ENCODE measurements at places on chromosomes 12 and 14. TPM values are rescaled to one million over a fixed set of nuclear protein-coding genes. Genes with fewer than 3 reads are reported as not detected.
A peak's percentile ranks its signal among the peaks of the same experiment; 100 is the strongest.

GRCh38 chr14:51715250-51715649 is 63.5 kb downstream of the FRMD6 start:
- DNase-seq = no peak

Gene SERPINA1
- 5.0 TPM for total RNA-seq

- DNase-seq = peak; percentile 29
Observed at GRCh38 chr14:104424406-104425072, 155.0 kb upstream of the C14orf180 start.

Gene TMEM229B
- 2.3 TPM for total RNA-seq

Gene C12orf50
- total RNA-seq = 0.11 TPM

GRCh38 chr12:65248656-65249633 is 29.5 kb upstream of the MSRB3 start:
- DNase-seq = no peak

Gene GSG1
- total RNA-seq = not detected

- DNase-seq = no peak
Observed at GRCh38 chr12:132658149-132658894, 28.8 kb downstream of the POLE start.

DNA sequence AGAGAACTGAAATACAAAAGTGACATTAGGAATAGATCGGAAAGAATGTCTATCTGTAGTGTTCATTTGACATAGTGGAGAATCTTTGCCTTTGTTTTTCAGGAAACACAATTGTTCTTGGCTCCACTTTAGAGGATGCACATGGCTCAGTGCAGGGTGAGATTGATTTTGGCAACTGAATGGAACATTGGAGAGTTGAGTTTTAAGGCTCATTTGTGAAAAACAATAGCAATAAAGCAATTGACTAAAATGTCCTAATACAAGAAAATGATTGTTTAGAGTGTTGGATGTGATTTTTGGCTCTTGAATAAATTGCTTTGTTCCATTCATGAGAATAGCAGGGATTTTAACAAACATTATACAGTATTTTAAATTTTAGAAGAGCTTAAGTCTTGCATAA is 116.4 kb downstream of the SLC38A1 start:
- no peak for DNase-seq

DNA sequence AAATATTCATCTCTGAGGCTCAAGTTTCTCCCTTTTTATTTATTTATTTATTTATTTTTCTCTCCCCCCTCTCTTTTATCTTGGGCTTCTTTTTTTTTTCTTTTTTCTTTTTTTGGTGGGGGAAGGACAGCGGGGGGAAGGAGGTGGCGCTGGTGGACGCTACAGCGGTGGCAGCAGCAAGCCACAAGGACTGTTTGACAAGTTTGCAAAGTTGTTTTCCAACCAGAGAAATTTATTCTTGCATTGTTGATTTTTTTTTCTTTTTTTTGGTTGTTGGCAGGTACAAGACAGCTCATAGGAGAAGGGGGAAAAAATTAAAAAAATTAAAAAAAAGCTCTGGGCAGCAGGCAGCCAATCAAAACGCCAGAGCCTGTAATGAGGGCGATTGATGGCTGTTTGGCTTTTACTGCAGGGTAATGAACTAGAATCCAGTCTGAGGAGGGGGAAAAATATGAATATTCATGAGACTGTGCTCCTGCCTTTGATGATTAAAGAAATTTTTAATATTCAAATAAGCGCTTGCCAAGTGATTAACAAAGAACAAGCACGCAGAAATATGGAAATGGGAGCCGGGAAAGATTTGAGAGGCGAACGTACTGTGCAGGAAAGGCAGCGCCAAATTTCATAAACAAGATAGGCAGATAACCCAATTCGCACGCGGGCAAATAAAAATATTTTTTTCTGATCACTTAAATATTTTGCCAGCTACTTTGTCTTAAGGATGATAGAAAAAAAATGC is 36.2 kb downstream of the BCL11B start:
- DNase-seq = no peak

Gene PRIMA1
- 8.4 TPM for total RNA-seq

- DNase-seq = no peak
Observed at GRCh38 chr14:72753879-72754400, 140.0 kb downstream of the DPF3 start.

Gene FITM1
- 126 TPM for total RNA-seq

Gene TAS2R31
- 0.38 TPM for total RNA-seq

DNA sequence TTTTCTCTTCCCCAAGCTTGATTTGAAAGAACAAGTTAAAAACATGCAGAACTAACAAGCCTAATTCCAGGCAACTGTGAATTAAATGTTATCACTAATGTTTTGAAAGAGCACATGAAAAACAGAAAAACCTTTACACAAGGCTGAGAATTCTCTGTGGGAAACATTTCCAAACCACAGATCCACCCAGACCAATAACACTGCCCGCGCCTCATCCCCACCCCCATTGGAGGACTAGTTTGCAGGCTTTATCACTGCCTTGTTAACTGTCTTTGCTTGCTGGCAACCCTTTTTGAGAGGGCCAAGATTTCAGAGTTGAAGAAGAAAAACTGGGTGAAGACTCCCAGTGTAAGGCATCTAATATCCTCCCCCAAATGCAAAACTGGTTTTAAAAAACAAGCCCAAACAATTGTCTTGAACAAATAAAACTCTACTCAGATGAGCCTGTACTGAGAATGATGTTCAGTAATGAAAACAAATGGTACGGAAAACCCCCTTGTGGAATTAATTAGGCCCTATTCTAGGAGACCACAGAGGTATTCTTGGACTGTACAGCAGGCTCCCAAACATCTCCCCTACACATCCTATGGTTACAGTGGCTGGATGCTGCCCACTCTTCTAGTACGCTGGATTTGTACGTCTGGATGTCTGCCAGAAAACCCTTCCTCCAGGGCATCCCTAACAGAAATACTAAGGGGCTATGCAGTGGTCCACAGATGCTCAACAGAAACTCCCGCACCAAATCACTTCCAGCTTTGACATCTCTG is 5.8 kb downstream of the MAX start:
- peak; percentile 50 for DNase-seq
